ENCODE measurements at places on chromosomes 3 and 15.

DNA sequence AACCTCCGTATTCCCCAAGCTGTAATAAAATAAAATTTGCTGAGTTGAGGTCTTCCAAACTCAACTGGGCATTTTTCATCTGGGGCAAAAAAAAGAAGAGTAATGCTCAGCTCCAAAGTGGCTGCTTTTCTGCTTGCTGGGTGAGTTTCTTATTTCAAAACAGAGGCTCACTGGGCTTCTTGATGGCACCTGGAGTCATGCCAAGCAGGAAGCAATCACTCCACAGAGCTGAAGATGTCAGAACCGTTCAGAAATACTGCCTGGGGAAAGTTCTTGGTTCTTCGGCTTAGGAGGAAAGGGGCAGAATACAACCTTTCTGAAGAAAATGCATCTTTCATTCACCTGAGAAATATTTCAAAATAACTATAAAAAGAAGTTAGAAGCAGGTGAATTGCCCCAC, 4.1 kb downstream of the CCR9 start:
- DNase-seq = no peak

DNA sequence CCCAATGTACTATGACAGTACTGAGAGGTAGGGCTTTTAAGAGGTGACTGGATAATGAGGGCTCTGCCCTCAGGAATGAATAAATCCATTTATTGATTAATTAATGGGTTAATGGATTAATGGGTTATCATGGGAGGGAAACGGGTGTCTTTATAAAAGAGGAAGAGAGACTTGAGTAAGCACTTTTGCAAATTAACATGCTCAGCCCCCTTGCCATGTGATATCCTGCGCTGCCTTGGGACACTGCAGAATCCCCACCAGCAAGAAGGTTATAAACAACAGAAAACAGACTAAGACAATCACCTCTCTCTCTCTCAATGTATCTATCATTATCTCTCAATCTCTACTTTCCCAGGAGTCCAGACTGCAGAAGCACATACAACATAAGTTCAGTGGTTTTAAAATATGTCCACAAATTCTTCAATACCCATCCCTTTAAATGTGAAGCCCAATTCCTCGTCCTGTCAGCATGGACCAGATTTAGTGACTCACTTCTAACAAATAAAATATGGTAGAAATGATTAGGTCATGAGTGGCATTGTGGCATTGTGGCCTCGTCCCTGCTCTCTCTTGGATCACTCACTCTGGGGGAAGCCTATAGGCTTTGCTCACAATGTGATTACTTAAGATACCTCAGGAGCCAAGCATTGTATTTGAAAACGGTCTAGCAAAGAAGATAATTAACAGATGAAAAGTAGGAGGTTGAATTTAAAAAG, 40.0 kb upstream of the IL12A start:
- DNase-seq = no peak

DNA sequence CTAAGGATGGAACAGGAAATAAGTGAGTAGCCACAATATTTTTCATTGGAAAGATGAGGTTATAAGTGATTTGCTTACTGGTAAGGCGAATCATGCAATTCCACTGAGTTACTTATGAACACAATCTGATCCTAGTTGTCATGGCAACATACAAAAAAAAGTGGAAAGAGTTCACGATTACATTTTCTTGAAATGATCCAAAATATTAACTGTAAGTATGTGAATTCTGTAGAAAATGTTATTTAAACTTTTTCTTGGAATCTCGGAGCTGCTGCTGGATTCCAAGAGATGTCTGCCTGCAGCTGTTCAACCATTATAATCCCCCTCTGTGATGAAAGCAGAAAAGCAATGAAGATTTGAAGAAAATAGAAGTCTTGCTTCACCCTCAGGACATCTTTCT, 120.5 kb downstream of the KBTBD8 start:
- DNase-seq = no peak

DNA sequence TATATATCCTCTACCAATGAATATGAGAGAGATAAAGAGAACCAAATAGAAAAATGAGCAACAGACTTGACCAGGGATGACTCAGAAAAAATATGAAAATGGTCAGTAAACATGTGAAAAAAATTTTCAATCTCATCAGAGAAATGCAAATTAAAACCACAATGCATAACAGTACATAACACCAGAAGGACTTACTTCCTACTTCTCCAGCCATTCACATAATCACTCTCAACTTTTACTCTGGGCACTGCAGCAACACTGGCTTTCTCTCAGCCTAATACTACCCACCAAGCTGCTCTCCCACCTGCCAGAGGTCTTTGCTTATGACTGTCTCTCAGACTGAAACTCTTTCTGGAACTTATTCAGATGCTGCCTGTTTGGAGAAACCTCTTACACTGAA, 49.4 kb downstream of the DPH6 start:
- no peak for DNase-seq

DNA sequence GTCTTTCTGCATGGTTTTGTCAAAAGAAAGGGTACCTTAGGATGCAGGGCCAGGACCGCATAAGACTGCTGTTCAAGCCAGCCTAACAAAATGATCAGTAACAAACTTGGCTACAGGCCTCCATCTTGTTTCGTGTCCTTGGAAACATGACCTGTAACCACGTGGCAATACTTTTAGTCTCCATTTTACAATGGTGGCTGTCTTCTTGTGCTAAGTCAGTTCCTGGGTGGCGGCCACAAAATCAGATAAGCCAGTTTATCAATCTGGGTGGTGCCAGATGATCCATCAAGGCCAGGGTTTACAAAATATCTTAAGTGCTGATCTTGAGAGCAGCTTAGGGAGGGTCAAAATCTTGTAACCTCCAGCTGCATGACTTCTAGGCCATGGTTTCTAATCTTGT, 57.1 kb upstream of the GK5 start:
- no peak for DNase-seq
